Activated T-helper 1 cell treated with anti-CD3 and anti-CD28 coated beads, Interleukin-2, amount 50 U/mL, for 16 hours (primary cell): ENCODE measurements at places on chromosomes 12 and 14.

GRCh38 chr14:35384455-35385041 is 20.0 kb downstream of the NFKBIA start:
- DNase-seq = no peak

- no peak for DNase-seq
Observed at GRCh38 chr12:117119592-117120198, 20.5 kb upstream of the TESC start.

GRCh38 chr12:8011331-8011730 is 21.2 kb upstream of the FOXJ2 start:
- DNase-seq = no peak

GRCh38 chr14:75469606-75470237 is 41.9 kb downstream of the JDP2 start:
- DNase-seq = no peak

DNA sequence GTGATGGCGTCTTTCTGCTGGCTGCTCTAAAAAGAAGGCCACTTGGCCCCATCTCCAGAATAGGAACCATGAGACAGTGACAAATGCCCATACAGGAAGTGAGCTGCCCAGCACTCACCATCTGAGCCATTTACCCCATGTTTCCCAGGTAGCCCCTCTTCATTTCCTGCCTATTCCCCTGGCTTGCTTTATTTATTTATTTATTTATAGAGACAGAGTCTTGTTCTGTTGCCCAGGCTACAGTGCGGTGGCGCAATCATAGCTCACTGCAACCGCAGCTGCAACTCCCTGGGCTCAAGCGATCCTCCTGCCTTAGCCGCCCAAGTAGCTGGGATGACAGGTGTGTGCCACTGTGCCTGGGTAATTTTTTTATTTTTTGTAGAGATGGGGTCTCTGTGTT is 71.2 kb downstream of the RIN3 start:
- no peak for DNase-seq
